ENCODE measurements at places on chromosomes 11 and 22.

GRCh38 chr11:89220684-89221339 is 43.1 kb downstream of the TYR start:
- DNase-seq: no peak

DNA sequence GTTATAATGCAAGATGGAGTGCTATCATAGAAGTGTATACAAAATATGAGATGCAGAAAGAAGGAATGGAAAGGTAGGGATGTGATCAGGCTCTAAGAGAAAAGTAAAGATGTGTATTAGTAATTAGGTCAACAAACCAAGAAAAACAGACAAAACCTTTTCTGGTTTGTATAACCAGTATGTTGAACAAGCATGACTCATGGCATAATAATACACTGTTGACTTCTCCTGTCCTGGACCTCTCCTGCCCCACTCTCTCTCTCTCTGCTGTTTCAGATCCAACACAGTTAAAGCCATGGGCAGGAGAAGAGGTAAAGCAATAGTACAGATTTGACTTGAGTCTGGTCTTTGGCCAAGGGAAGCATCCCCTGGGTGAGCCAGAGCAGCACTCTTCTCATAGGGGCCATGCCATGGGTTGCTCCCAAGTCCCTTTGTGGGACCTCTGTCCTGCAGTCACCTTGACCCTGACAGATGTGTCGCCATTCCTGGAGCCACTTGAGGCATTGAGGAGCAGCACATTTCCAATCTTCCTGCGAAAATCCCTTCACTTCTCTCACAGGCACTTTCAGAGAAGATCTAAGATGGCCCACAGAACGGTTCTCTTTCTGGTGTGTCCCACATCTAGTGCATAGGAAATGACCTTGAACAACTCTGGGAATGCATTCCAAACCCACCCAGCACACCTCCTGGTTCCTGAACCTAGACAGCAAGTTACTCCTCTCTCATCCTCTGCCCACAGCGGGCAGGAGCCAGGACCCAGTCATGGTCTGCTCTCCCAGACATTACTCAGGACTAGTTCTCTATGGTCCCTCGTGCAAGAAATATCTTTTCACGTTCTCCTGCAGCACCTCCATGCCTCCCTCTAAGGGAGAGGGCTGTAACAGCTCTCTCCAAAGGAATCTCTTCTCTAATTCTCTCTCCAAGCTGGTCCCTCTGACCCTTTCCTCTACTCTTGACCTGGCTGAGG is 58.2 kb upstream of the PRSS23 start:
- no peak for DNase-seq

DNA sequence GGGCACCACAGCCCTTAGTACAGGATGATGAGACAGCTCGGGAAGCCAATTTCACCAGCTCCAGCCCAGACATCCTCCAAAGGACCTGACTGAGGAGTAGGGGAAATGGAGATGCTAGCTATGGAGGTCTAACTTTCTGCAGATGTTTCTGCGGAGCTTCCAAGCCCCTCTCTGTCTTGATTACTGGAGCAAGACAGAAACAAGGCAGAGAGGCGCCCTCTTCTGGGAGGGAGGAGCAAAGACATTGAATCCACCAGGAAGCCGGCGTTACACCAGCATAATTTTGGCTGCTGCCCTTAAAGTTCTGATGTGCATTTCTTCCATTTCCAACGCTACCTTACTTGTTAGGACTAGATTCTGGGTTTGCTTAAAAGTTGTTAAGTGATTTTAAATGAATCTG is 107.3 kb upstream of the HSD17B12 start:
- DNase-seq: no peak

DNA sequence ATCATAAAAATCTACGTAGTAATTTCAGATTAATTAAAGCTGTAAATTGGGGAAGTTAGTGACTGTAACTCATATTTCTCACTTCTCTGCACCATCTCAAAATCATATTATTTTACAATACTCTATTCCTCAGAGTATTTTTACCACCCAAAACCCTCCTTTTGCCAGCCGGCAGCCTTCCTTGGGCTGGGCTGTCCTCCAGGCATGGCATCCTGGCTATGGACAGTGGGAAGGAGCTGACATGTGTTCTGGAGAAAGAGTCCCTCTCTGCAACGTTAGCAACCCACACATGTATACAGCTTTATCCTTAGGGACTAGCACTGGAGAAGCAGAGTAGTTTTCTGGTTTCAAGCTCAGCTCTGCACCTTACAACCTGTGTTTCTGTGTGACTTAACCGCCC is 86.8 kb downstream of the DSCAML1 start:
- no peak for DNase-seq

- no peak for DNase-seq
Observed at GRCh38 chr11:8638300-8638699, 44.2 kb downstream of the TRIM66 start.

- no peak for DNase-seq
Observed at GRCh38 chr11:13837286-13837685, 125.2 kb upstream of the SPON1 start.

GRCh38 chr22:24982301-24983056 is 30.0 kb downstream of the KIAA1671 start:
- DNase-seq: no peak

GRCh38 chr11:14015711-14016110 is 53.2 kb downstream of the SPON1 start:
- DNase-seq: no peak

DNA sequence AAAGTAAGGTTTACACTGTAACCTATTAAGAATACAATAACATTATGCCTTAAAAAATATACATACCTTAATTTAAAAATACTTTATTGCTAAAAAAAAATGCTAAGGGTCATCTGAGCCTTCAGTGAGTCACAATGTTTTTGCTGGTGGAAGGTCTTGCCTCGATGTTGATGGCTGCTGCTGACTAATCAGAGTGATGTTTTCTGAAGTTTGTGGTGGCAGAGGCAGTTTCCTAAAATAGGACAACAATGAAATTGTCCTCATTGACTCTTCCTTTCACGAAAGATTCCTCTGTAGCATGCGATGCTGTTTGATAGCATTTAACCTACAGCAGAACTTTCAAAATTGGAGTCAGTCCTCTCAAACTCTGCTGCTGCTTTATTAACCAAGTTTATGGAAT is 97.6 kb downstream of the FAT3 start:
- no peak for DNase-seq

DNA sequence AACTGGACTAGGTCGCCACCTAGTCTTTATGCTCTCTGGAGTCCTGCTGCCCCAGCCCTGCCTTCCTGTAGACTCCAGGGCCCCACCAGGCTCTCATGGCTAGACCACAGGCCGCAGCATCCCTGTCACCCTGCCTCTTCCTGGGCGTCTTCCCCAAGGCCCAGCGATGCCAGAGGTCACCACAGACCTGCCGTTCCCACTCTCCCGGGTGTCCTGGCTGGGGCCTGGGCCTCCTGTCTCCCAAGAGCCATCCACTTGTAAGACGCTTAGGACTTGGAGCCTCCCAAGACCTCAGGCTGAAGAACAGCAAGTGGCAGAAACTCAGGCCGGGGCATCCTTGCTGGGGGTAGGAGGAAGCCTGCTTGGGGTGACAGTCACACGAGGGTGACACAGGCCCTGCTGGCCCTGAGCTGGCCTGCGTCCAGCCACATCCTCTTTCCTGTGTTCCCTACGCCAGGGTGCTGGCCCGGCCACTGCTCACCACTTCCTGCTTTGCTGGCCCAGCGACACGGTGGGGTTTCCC is 2.0 kb upstream of the TCIRG1 start:
- DNase-seq: no peak

DNA sequence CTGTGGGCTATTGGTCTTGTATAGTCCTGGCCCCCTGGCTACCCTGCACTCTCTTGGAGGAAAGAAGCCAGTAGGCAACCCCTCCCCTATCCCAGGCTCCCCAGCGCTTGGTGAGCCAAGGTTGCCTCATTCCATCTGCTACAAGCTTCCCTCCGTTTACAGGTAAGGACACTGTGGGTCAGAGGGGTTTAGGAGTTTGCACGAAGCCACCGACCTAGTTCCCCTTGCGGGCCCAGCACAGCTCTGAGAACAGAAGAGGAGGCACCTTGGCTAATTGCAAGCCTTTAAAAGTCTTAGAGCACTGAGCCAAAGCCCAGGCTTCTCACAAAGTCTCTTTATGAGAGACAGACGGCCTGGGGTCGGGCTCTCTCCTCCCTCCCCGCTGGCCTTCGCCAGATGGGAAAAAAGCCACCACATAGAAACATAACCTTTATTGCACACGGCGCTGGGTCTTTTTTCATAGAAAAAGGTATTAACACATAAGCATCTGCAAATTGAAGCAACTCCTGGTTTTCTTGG is 99.8 kb downstream of the CEP164 start:
- no peak for DNase-seq

GRCh38 chr11:76337923-76338322 is 43.0 kb downstream of the THAP12 start:
- DNase-seq: no peak

- no peak for DNase-seq
Observed at GRCh38 chr11:66862559-66863037, 5.7 kb downstream of the LRFN4 start.

- DNase-seq: no peak
Observed at GRCh38 chr11:120919566-120919965, 104.3 kb upstream of the TBCEL start.

GRCh38 chr11:85171648-85172257 is 455.4 kb downstream of the DLG2 start:
- DNase-seq: no peak

All from hindlimb muscle (tissue), 1 donor.